ENCODE measurements at places on chromosomes 6 and 20. TPM values are rescaled to one million over a fixed set of nuclear protein-coding genes. Genes with fewer than 3 reads are reported as not detected.

- H3K36me3 ChIP-seq: no peaks in the 10 kb centered on the region
- no peak for DNase-seq
- H3K27me3 ChIP-seq: no peaks in the 10 kb centered on the region
Measured at GRCh38 chr6:156060013-156060412, 604.4 kb upstream of the NOX3 start.

The EXOC2 gene
- total RNA-seq: 51.0 TPM

The LY6G6F gene
- total RNA-seq: not detected

GRCh38 chr6:144262470-144263369 lies 22.4 kb upstream of the UTRN start:
- no peaks in the 10 kb centered on the region for H3K27me3 ChIP-seq
- H3K4me3 ChIP-seq: no peak overlapping the region
- H3K27ac ChIP-seq: no peak overlapping the region
- H3K4me1 ChIP-seq: no peaks in the 10 kb centered on the region

- H3K27me3 ChIP-seq: no peaks in the 10 kb centered on the region
- no peak overlapping the region for H3K4me3 ChIP-seq
- no peak overlapping the region for H3K27ac ChIP-seq
- no peaks in the 10 kb centered on the region for H3K36me3 ChIP-seq
- H3K4me1 ChIP-seq: no peaks in the 10 kb centered on the region
Measured at GRCh38 chr20:40635971-40636370, 53.1 kb downstream of the MAFB start.

DNA sequence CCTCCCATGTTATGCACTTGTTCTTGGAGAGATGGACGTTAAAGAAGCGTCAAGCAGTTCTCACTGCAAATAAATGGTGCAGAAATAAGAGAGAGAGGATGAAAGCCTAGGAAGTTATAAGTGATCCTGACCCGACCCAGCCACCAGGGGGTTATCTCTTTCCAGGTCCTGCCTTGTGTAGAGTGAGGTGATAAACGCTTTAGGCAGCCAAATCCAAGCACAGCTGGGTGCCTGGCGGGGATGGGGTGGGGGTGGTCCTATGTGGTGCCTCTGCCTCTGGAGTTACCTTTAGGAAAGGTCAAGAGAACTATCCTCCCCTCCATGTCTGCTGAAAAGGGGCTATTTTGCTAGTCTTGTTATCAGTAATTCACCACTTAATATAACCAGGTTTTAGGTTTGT lies 9.2 kb upstream of the TFAP2A start:
- no peaks in the 10 kb centered on the region for H3K36me3 ChIP-seq
- no peak for DNase-seq
- H3K27me3 ChIP-seq: no peaks in the 10 kb centered on the region
- no peak overlapping the region for H3K4me3 ChIP-seq
- no peak overlapping the region for H3K27ac ChIP-seq

Measured in testis (tissue), 5 donors.